Activated CD4-positive, alpha-beta T cell treated with anti-CD3 and anti-CD28 coated beads, Interleukin-2, amount 50 U/mL, for 4 hours (primary cell): ENCODE measurements at places on chromosomes 7 and 10.

GRCh38 chr10:104026762-104027161 is 58.9 kb downstream of the COL17A1 start:
- no peak for DNase-seq

DNA sequence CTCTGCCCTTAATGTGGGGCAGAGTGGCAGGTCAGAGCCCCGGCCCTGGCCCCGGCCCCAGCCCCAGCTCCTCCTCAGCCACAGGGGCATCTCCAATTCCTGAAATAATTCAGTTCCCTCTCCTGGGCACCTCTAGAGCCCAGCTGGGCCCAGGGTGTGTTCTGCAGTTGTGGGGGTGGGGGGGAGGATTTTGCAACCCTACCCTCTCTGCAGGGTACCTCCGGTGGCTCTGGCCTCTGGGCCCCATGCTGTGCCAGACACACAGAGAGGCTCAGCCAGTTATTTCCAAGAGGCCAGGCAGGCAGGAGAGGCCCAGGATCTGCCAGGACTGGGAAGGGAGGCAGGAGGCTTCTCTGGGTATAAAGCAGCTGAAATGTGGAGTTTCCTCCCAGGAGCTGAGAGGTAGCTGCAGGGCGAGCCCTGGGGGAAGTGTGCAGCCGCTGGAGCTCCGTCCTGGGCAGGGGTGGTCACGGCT is 47.9 kb downstream of the PWWP2B start:
- no peak for DNase-seq

GRCh38 chr7:4661871-4662270 is 20.2 kb upstream of the FOXK1 start:
- no peak for DNase-seq

- no peak for DNase-seq
These were observed 42.0 kb downstream of the LYZL2 start for GRCh38 chr10:30587522-30588031.

GRCh38 chr10:14833106-14833505 is 4.7 kb downstream of the CDNF start:
- DNase-seq, result no peak

DNA sequence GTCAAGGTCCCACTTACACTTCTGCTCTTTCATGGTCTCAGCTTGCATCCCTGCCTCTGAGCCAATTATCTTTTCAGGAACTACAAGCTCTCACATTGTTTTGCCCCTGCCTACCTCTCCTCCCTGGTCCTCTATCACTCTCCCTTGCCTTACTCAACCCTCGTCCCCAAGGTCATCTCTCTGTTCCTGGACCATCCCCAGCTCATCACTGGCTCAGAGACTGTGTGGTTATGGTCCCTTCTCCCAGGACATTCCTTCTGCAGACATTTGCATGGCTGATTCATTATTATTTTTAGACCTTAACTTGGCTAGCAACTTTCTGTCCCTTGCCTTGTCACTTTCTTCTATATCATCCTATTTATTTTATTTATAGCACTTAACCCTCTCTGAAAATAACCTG is 17.8 kb upstream of the GPAM start:
- no peak for DNase-seq

DNA sequence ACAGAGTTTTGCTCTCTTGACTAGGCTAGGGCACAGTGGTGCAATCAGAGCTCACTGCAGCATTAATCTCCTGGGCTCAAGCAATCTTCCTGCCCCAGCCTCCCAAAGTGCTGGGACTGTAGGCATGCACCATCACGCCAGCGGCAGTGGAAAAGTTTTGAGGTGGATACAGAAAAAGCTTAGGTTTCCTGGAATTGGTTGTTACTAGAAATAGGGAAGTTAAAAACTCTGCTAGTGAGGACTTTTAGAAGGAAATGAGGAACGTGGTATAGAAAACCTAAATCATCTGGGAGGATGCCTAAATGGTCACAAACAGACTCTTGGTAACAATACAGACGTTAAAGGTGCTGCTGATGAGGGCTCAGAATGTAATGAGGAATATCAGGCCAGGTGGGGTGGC is 10.9 kb upstream of the SNX8 start:
- DNase-seq, result no peak

DNA sequence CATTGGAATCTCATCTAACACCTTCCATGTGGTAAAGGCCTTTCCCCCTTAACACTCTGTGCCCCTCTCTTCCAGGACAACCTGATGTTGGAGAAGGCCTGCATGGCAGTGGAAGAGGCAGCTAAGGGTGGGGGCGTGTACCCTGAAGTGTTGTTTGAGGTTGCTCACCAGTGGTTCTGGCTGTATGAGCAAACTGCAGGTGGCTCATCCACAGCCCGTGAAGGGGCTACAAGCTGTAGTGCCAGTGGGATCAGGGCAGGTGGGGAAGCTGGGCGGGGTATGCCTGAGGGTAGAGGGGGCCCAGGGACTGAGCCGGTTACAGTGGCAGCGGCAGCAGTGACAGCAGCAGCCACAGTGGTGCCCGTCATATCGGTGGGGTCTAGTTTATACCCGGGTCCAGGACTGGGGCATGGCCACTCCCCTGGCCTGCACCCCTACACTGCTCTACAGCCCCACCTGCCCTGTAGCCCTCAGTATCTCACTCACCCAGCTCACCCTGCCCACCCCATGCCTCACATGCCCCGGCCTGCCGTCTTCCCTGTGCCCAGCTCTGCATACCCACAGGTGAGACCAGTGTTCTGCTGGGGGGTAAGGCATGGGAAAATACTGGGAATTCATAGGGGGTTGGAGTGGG is 12.4 kb downstream of the NDST2 start:
- DNase-seq, result no peak

DNA sequence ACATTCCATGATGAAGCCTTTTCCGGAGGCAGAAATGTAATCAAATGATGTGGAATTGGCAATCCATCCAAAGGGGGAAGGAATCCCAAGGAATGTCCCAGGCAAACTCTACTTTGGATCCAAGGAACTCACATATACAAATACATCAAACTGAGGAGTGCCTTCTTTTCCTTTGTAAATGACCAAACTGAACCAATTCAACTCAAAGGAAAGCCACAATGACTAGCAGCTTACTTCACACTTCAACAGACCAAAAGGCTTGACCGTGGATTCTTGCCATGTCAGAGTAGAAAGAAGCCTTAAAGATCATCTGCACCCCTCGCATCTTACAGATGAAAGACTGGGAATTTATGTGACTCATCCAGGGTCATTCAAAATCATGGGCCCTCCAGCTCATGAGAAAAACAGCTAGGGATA is 79.7 kb upstream of the MACROH2A2 start:
- no peak for DNase-seq

- no peak for DNase-seq
These were observed 65.4 kb upstream of the STK17A start for GRCh38 chr7:43517464-43517863.

DNA sequence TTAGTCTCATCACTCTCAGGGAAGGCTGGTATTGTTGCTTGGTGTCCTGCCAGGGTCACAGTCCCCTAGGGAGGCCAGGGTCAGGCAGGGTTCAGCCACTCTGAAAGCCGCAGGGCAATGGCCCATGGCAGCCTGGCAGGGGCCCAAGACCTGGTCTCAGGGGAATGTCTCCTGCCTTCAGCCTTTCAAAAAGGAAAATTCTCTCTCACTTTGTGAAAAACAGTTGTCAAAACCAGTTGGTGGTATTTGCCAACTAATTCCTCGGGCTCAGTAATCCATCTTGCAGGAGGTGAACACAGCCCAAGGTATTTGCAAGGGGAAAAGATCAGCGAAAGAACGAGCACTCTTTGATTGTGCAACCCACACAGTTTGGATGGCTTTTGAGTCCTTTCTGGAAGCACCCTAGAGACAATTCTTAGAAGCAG is 101.5 kb downstream of the JCAD start:
- no peak for DNase-seq

DNA sequence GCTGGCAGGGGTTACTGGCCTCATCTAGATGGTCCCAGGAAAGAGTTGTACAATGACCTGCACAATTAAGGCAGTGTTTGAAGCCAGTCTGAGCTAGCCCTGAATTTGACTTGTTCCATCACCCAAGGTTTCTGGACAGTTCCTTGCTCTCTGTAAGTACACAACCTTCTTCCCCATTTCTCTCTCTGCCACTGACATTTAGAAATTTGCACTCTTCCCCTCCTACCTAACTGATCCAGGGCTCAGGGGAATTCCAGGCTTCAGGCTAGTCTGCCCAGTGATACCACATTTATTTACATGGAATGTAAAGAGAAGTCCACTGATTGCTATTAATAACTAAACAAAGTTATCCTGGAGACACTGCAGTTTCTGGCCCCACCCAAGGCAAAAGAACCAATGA is 139.0 kb upstream of the GPR26 start:
- no peak for DNase-seq

DNA sequence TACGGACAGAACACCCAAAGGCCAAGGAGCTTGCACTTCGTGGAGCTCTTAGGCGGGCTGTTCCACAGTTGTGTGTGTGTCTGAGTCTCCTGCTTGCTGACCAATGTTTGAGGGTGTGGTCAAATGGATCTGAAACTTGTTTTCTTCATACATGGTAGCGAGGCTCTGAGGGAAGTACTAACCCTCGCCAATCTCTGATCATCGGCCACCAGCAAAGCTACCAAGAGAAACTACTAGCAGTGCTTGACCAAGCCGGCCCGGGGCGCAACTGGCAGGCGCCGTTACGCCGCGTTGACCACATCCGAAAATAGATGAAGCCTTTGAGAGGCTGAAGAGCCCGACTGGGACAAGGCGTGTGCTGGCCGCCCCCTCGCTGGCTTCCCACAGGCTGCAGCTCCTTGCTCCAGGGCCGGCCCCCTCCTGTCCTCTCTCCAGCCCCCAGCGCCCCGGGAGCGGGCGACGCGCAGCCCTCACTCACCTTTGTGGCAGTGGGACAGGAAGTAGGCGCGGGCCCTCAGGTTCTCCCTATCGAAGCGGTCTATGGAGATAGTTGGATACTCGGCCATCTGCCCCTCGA is 384 bp downstream of the DCLRE1C start:
- no peak for DNase-seq

GRCh38 chr7:94632338-94633013 is 23.5 kb downstream of the SGCE start:
- no peak for DNase-seq

GRCh38 chr10:116371737-116372136 is 47.5 kb downstream of the CCDC172 start:
- no peak for DNase-seq

DNA sequence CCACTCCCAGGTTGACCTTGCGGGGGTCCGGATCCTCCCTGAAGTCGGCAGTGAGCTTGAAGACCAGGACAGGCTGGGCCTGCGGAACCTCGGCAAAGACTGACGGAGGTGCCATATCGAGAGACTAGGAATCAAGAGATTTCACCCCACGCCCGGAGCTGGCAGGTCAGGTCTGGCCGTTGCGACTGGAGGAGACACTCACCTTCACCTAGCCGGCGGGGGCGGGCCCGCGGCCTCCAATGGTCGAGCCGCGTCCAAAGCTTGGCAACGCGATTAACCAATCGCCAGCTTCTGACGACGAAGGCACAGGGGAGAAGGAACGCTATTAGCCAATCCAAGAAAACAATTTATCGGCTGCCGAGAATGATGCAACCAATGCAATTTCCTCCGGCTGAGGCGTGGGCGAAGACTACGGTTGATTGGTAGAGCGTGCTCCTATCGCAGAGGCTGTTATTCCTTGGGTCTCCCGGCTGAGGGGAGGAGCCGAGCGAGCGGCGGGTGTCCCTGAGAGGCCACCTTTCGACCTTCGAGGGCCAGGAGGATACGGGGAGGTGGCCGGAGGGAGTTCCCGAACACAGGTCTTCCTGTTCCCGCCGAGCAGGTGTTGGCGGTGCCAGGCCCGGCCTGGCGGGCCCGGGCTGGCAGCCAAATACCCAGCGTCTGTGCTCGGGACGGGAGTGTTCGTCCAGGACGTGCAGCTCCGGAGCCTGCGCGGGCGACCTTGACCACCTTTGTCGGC is at the start of gene GOT1:
GOT1 (minus strand) TSS at position 174 of the 739 bp plus-strand sequence; CDS start at position 115, 59 bp downstream.
- DNase-seq, result peak; percentile 95

GRCh38 chr10:95467162-95467599 is 94.0 kb downstream of the SORBS1 start:
- no peak for DNase-seq

DNA sequence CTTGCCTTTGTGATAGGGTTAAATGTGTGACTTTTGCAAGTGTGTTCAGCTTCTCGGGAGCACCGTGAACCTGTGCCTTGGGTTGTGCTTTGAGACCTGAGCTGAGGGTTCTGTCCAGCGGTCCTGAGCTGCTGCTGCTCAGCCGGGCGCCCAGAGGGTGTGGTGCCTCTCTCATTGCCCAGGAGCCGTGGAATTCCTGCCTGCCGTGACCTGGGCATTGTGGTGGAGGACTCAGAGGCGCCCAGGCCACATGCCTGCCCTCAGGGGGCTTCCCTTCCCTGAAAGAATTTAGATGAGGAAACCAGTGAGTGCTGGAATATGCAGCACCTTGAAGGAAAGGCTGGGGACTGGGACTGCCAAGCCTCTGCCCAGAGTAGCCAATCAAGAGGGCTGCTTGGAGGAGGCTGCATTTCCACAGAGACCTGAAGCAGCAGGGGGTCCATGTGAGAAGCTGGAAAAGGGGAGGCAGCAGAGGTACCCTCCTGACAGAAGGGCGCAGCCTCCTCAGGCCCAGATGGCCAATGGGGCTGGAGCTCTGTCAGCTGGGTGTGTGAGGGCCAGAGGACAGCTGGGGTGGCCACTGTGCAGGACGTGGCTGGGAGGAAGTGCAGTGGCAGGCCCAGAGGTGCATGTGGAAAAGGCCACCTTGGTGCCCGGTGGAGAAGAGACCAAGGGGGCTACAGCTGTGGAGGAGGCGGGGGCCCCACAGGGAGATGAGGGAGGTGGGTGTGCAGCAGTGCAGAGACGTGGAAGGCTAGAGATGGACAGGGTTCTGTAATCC is 107.3 kb downstream of the NKX6-2 start:
- no peak for DNase-seq

- DNase-seq, result no peak
These were observed 242.2 kb downstream of the ARL4A start for GRCh38 chr7:12929476-12930140.
